NCI-H524 treated with DMSO at 0.1 percent for 48 hours (cell line): ENCODE measurements at places on chromosomes 5 and 9.

DNA sequence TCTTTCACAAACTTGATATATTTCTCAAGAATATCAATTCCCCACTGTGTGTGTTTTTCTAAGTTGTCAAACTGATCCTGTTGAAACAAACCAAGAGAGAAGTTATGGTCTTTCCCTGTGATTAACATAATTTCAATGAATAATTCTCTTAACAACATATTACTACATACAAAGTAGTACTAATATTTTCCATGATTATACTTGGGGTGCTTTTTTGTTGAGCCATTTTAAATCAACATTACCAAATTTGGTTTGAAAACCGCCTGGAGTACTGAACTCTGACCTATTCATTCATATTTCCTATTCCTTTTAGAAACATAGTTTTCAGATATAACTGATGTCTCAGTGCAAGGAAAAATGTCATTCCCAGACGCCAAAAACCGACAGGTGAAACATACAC, 48.1 kb downstream of the FNBP1 start:
- no peak for DNase-seq

DNA sequence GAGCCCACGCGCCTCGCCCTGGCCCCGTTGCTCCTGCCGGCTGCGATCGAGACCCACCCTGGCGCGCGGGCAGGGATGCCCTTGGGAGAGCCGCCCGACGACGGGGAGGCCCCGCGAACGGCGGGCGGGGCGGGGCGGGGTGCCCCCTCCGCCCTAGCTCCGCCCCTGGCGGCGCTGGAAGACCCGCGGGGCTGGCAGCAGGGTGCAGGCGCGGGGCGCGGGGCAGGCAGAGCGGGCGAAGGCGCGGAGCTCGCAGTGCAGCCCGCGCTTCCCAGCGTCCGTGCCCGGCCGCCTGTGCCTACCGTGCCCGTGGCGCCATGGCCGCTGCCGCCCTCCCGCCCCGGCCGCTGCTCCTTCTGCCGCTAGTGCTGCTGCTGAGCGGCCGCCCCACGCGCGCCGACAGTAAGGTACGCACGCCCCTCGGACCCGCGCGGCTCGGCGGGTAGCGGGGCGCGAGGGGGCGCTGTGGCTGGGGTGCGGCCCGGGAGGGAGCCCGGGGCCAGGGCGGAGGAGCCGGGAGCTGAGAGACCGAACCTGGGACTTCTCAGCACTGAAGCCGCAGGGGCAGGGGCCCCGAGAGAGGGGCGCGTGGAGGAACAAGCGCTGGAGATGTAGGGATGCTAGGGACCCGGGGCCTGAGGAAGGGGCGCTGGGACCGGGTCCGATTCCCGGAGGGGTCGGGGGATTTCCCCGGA, at the start of gene OLFML2A:
OLFML2A (plus strand) TSS at position 180 of the 695 bp plus-strand sequence; CDS start at position 318, 138 bp downstream.
- DNase-seq, result no peak

GRCh38 chr5:113056988-113057387, 80.4 kb downstream of the DCP2 start:
- no peak for DNase-seq

GRCh38 chr9:29060041-29060440, 1486.8 kb upstream of the C9orf72 start:
- DNase-seq, result no peak

- DNase-seq, result no peak
Observed at GRCh38 chr5:31366941-31367340, 165.0 kb downstream of the DROSHA start.

GRCh38 chr5:180785794-180786221, 16.8 kb downstream of the MGAT1 start:
- DNase-seq, result no peak

DNA sequence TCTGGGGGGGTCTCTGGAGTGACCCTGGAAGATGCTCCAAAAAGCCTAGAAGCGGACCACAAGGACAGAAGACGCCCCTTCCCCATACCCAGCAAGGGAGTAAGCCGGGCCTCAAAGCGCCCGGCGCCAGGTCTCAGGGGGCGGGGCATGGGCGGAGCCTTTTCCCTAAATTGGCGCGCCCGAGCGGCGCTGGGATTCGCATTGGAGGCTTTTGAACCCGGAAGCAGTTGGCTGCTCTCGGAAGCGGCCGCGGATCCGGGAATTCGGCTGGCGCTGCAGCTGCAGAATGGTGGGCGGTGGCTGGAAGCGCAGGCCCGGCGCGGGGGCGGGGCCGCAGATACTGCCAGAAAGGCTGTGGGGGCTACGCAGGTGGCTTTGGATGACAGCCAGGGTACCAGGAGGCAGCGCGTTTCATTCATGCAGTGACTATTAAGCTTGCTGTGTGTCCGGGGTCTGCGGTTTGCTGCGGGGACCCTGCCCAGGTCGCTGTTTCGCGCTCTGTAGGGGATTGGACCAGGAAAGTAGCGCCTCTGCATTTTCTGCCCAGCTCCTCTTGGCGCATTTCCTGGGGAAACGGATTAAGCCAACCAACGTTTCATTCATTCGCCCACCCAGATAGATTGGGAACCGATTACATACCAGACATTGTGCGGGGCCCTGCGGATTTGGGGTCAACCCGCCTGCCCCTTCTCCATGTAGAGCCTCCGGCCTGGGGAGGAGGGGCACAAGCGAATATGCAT, 83.0 kb upstream of the FREM1 start:
- DNase-seq, result peak; percentile 76

DNA sequence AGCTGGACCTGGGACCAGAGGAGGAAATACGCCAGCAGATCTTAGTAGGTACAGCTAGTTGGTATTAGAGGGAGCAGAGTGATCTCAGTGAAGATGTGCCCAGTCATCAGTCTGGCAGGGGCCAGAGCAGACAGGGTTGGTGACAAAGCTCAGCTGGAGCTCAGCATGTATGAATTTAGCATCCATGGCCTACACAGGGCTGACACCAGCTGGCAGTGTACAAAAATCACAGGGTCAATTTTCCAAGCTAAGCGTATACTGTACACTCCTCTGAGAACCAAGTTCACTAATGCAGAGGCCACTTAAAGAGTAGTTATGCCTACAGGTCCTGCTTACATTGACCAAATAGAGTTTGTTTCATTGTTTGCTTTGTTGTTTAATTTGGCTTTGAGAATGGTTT, 146.6 kb downstream of the SLC24A2 start:
- no peak for DNase-seq

DNA sequence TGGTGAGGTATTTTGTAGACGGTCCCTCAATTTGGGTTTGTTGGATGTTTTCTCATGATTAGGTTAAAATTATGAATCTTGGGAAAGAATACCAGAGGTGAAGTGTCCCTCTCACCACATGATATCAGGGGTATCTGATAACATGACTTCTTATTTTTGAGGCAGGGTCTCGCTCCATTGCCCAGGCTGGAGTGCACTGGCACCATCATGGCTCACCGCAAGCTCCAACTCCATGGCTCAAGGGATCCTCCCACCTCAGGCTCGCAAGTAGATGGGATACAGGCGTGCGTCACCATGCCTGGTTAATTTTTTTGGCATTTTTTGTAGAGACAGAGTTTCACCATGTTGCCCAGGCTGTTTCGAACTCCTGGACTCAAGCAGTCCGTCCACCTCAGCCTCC, 24.1 kb downstream of the SPRY4 start:
- no peak for DNase-seq

GRCh38 chr5:137061382-137061781, 437.7 kb downstream of the SPOCK1 start:
- DNase-seq, result no peak

GRCh38 chr9:131567910-131568309, 22.6 kb downstream of the PRRT1B start:
- no peak for DNase-seq

DNA sequence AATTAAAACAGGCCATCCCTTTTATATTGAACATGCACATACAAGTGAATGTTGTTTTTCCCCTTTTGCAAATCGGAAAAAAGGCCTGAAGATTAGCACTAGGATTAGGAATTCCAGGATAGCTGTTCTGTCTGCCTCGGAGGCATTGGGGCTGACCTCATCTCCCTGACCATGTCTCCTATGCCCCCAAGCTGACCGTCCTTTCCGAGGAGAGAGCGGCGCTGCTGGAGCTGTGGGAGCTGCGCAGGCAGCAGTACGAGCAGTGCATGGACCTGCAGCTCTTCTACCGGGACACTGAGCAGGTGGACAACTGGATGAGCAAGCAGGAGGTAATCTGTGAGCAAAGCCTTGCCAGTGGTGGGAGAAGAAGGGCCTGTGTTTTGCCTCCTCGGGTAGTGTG, 28.3 kb downstream of the SPTAN1 start:
- DNase-seq, result no peak

- DNase-seq, result no peak
Observed at GRCh38 chr9:37151812-37152211, 31.4 kb downstream of the ZCCHC7 start.

DNA sequence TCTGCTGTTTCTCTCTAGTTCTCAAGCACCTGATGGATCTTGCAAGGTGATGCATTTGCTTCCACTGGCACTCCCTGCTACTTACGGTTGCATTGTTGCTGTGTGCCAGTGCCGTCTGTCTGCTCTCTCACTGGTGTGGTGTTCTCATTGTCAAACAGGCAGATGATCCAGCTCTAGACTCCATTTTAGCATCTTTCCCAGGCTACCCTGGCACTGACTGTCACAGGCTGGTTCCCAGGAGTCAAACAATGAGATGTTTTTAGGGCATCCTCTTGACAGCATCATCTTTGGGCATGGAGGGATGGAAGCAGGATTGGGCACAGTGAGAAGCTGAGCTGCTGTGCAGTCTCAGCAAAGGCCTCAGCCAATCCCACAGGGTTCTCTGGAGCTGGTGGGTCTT, 12.9 kb downstream of the MTRR start:
- no peak for DNase-seq

- DNase-seq, result no peak
Observed at GRCh38 chr9:6109986-6110385, 94.6 kb upstream of the RANBP6 start.

DNA sequence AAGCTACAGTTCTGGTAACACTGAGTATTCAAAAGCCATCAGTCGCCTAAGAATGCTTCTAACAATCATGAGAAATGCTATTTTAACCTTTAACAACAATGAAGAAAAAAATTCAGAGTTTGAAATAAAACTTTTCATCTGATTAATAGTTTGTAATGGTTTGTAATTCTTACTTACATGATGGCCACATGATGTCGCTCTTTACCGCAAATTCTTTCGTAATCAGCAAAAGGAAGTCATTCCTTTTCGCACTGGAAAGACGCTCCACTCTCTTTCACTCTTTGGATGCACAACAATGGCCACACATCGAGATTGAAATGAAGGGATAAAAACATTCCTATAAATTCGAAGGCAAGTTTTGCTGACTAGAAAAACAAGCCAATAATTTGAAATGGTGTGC, at the start of gene PCDHA7:
PCDHA7 (plus strand) TSS at position 277 of the 400 bp plus-strand sequence; CDS start at position 392, 115 bp downstream.
- no peak for DNase-seq

DNA sequence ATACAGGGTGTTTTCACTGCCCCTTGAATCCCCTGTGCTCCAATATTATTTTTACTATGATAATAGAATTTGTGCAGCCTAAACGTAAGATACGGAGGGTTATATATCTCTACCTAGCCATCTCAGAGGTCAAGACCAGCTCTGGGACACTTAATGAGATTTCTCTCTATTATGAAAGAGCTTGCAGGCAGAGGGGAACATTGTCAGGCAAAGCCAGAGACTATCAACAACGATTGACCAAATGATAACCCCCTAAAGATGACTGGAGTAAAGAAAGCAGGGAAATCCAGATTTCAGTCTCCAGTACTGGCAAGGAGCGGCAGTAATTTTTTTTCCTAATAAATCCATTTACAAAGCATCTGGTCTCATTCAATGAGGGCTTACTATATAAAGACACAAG, 59.8 kb upstream of the LPAR1 start:
- DNase-seq, result no peak

GRCh38 chr5:147648597-147648996, 133.9 kb downstream of the JAKMIP2 start:
- no peak for DNase-seq

GRCh38 chr5:32082701-32083100, 91.4 kb downstream of the GOLPH3 start:
- no peak for DNase-seq

DNA sequence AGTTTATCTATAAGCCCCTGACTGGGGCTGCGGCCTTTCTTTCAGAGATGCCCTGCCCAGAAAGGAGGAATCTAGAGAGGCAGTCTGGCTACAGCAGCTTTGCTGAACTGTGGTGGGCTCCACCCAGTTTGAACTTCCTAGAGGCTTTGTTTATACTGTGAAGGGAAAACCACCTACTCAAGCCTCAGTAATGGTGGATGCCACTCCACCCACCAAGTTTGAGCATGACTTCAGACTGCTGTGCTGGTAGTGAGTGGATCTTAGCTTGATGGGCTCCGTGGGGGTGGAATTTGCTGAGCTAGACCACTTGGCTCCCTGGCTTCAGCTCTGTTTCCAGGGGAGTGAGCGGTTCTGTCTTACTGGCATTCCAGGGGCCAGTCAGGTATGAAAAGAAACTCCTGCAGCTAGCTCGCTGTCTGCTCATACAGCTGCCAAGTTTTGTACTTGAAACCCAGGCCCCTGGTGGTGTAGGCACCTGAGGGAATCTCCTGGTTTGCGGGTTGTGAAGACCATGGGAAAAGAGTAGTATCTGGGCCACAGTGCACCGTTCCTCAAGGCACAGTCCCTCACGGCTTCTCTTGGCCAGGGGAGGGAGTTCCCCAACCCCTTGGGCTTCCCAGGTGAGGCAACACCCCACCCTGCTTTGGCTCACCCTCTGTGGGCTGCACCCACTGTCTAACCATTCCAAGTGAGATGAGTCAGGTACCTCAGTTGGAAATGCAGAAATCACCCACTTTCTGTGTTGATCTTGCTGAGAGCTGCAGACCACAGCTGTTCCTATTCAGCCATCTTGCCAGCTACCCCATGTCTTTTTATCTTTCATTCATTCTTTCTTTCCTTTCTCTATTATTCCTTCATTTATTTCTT, 211.8 kb upstream of the C9orf72 start:
- no peak for DNase-seq

DNA sequence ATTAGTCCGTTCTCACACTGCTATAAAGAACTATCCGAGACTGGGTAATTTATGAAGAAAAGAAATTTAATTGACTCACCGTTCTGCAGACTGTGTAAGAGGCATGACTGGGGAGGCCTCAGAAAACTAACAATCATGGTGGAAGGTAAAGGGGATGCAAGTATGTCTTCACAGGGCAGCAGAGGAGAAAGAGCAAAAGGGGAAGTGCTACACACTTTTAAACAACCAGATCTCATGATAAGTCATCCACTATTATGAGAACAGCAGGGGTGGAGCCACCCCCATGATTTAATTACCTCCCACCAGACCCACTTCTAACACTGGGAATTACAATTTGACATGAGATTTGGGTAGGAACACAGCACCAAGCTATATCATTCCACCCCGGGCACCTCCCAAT, 26.6 kb downstream of the FST start:
- no peak for DNase-seq

DNA sequence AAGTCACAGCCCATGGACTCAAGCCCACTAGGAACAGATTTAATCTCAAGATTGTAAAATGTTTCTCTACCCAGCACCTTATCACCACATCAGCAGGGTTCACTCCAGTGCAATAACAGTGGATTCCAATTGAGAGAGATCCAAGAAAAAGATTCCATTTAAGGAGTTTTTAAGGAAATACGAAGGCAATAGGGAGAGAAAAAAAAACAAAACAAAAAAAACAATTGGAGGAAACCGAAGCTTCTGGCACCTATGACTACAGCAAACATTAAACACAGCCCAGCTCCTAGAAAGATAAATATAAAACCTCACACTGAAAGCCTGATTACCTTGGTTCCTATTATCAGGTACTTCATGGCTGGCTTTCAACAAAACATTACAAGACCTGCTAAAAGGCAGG, 192.7 kb downstream of the DAB2IP start:
- no peak for DNase-seq

- DNase-seq, result no peak
Observed at GRCh38 chr5:35046774-35047173, 975 bp downstream of the AGXT2 start.

GRCh38 chr5:180816608-180817534, 14.3 kb upstream of the MGAT1 start:
- no peak for DNase-seq

GRCh38 chr9:8136477-8136876, 336.9 kb upstream of the DMAC1 start:
- DNase-seq, result no peak
